Thymus (tissue), 14 donors: ENCODE measurements at places on chromosomes 1 and 21. TPM values are rescaled to one million over a fixed set of nuclear protein-coding genes. Genes with fewer than 3 reads are reported as not detected.

PPP1R12B gene
- 7.5 TPM for total RNA-seq

DNA sequence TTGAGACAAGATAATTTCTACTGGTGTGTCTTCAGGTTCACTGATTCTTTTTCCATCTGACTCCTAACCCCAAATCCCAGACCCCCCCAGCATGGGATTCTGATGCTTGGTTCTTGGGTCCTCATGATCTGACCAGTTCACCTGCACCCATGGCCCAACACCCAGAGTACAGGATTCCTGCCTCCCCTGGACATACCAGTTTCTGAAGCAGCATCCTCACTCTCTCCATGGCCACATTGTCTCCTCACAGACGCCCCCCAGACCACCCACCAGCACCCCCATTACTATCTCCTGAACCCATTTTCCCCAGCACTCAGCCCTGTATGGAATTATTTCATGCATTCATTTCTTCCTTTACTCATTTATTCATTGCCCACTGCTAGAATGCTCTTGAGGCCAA is 864 bp upstream of the KRTAP12-3 start:
- DNase-seq, result no peak

DNA sequence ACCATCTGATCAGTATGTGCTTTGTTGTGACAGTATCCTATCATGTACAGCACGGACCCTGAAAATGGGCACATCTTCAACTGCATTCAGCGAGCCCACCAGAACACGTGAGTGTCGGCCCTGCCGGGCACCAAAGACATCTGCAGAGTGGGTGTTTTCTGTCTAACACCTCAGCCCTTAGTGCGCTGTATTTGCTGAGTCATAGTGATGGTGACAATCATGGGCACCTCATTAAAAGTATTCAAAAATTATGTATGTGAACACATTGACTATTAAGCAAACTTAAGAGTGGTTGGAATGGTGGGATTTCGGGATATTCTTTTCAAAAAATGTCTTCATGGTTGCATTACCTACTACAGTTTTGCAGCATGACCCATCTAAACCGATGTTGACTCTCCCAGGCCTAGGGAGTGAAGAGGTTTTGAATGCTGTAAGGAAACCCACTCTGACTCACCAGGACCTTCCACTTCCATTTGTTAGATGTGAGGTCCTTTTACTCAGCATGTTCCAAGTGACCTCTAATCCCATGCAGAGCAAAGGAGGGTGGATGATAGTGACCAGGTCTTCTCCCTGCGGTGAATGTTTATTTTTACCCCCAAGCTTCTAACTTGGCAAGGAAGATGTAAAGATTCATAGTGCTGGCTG is 20.1 kb downstream of the MGST3 start:
- no peak for DNase-seq

- no peak for DNase-seq
Observed at GRCh38 chr21:45064091-45064490, 10.3 kb upstream of the ADARB1 start.

DNA sequence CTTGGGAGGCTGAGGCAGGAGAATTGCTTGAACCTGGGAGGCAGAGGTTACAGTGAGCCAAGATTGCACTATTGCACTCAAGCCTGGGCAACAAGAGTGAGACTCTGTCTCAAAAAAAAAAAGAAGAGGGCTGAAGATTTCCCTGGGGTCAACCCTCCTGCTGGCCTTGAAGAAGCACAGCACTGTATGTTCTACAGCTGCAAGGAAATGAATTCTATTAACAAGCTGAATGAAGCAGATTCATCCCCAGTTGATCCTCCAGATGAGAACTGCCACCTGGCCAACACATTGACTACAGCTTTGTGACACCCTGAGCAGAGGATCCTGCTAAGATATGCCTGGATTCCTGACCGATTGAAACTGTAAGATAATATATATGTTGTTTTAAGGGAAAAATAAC is 129.5 kb downstream of the ADSS2 start:
- no peak for DNase-seq

DNA sequence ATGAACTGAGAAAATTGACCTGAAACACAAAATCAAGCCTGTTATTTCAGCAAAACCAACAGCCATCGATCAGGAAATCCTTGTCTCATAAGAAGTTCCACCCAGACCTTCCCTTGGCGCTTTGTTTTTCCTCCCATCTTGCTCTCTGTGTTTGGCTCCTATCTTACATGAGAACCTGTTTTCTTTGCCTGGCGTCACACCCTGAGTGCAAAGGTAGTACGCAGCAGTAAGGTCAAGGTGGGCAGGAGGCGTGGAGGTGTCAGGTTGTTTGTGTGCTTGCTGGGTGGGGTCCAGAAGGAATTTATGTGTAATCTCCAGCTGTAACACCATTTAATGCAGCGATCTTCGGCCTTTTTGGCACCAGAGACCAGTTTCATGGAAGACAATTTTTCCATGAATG is 50.5 kb downstream of the C1orf21 start:
- no peak for DNase-seq

CCDC181 gene
- 0.47 TPM for total RNA-seq

DNA sequence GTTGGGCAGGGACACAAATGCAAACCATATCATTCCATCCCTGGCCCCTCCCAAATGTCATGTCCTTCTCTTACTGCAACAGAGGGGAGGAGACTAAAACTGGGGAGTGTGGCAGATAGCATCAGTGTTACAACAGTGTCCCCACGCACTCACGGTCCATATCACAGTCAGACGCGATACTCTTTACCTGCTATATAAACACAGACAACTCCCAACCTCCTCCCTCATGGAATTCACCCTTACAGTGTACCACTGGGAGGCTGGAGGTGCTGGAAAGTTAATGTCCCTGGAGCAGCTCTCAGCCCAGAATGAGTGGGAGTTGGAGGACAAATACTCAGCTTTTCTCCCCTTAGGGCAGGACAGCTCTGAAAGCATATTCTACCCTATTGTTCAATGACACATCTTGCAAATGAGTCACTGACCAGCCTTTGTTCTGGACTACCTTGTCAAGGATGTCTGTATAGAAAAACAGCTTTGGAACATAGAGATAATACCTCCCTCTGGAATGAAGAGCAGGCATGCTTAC is 445.9 kb downstream of the SETD4 start:
- no peak for DNase-seq

COL16A1 gene
- total RNA-seq, result 32.9 TPM

TNFRSF18 gene
- 4.2 TPM for total RNA-seq

FCGR2B gene
- total RNA-seq, result 1.3 TPM
